Activated CD4-positive, alpha-beta T cell treated with anti-CD3 and anti-CD28 coated beads, Interleukin-10, Interleukin-2, amounts not matched to agents 100 ng/mL and 50 ng/mL, durations not matched to agents 16 hours and 8 hours (primary cell): ENCODE measurements at places on chromosomes 2 and 18.
A peak's percentile ranks its signal among the peaks of the same experiment; 100 is the strongest.

- no peak for DNase-seq
Observed at GRCh38 chr2:140786585-140786984, 1344.2 kb downstream of the LRP1B start.

- DNase-seq: peak; percentile 52
Observed at GRCh38 chr2:105294844-105295481, 34.6 kb downstream of the TGFBRAP1 start.

- no peak for DNase-seq
Observed at GRCh38 chr2:159557437-159558034, 58.8 kb downstream of the BAZ2B start.

GRCh38 chr2:24824966-24825882 is 32.0 kb downstream of the CENPO start:
- peak; percentile 45 for DNase-seq

- DNase-seq: no peak
Observed at GRCh38 chr2:151260573-151261230, 961 bp downstream of the RBM43 start.

- no peak for DNase-seq
Observed at GRCh38 chr2:28709101-28709500, 42.5 kb upstream of the PPP1CB start.

DNA sequence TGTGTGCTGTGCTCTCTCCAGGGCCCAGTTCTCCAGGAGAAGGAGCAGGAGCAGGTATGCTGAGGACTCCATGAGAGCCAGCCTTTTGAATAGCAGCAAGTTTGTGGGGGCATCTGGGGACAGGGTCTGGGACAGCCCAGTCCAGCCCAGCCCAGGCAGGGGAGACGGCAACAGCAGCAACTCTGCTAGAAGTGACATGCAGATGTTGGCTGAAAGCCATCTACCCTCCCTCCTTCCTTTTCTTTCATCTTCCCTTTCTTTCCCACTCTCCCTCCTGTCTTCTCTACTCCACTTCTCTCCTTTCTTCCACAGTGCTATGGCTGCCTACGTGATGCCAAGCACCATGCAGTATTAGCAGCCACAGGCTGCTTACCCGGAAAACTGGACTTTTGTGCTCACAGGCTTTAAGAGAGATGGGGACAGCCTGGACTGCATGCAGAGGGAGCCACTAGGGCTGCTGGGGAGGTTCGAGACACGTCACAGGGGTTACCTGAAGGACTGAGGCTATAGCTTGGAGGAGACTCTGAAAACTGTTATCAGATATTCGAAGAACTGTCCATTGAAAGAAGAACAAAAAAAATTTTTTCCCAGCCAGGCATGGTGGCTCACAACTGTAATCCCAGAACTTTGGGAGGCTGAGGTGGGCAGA is 23.8 kb upstream of the YWHAQ start:
- no peak for DNase-seq

DNA sequence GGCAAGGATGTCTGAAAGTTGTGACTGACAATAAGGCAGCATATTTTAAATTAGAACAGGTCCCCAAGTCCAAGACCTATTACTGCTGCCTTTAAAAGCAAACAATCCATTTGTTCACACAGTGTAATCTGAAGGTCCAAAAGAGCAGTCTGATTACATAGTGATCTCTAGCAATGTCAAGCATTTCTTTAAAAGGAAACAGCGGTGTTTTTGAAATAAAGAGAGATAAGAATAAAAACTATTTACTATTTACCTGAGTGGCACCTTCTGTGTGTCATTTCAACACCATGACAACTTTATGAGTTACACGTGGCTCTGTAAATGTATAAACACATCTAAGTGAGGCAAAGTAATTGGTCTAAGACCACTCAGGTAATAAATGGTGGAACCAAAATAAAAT is 1009.9 kb upstream of the CNTNAP5 start:
- DNase-seq: no peak

DNA sequence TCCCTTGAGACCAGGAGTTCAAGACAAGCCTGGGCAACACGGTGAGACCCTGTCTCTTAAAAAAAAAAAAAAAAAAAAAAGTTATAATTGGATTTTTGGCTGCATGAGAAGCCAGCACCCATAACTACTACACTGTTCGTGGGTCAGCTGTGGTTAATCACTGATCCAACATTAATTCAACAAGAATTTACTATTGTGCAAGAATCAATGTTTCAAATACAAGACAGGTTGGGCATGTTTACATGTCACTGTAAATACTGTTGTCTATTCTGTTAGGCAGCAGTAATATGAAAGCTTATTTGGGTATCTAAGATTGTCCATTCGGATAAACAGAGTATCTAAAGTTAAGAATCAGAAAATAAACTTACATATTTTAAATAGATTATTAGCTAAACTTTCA is 62.3 kb downstream of the ESCO1 start:
- no peak for DNase-seq

- no peak for DNase-seq
Observed at GRCh38 chr2:191846515-191847476, at the start of gene CAVIN2. CAVIN2 (minus strand) TSS chr2:191847088; CDS start chr2:191846925, 163 bp downstream.

DNA sequence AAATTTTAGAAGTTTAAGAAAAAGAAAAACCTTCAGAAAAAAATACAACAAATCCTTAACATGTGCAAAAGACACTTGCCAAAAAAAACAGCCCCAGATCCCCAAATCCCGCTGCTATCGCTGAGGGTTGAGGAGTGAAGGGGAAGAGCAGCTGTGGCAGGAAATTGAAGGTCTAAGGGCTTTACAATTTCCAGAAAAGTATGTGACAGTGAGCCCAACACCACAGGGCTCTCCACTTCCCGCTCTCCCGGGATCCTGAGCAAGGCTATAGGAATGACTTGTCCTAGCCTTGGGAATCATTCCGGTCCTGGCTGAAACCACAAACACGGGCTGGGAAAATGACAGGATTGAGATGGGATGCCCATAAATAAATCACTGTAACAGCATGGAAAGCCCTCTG is 191.4 kb downstream of the TMEM163 start:
- no peak for DNase-seq

DNA sequence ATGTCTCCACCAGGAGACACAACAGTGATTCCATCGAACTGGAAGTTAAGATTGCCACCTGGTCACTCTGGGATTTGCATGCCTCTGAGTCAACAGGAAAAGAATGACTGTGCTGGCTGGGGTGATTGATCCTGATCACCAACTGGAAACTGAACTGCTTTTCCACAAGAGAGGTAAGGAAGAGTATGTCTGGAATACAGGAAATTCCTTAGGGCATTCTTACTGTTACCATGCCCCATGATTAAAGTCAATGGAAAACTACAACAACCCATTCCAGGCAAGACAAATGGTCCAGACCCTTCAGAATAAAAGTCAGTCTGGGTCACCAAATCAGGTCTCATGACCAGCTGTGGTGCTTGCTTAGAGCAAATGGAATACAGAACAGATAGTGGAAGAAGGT is 12.0 kb upstream of the DDX1 start:
- no peak for DNase-seq

GRCh38 chr2:2640371-2640770 is 309.3 kb upstream of the MYT1L start:
- DNase-seq: no peak

- DNase-seq: no peak
Observed at GRCh38 chr2:101803945-101804696, 106.6 kb downstream of the MAP4K4 start.

- no peak for DNase-seq
Observed at GRCh38 chr18:76260941-76261472, 234.0 kb downstream of the ZNF516 start.

- peak; percentile 52 for DNase-seq
Observed at GRCh38 chr18:12750076-12750714, 47.4 kb downstream of the PSMG2 start.

GRCh38 chr2:197136452-197136851 is 174.1 kb downstream of the ANKRD44 start:
- peak; percentile 26 for DNase-seq

- no peak for DNase-seq
Observed at GRCh38 chr18:58057291-58057965, 13.4 kb downstream of the NEDD4L start.

DNA sequence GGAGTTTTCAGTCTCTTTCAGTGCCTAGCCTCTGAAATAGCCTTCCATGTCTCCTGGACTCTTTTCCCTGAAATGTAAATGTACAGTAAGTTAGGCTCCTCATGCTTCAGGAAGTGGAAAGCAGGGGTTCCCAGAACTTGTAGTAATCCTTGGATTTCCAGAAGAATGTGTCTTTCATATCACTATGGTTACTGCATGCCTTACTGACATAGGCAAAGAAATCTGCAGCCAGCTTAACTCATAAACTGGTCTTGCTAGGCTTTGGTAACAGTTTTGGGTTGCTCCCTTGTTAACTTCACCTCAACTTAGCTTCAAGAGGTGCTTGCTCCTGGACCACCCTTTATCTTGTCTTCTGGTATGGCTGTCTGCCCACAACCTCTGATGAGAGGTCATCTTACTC is 686.8 kb upstream of the DDX18 start:
- DNase-seq: no peak

GRCh38 chr2:216857131-216857550 is 2.7 kb downstream of the TNP1 start:
- peak; percentile 46 for DNase-seq

DNA sequence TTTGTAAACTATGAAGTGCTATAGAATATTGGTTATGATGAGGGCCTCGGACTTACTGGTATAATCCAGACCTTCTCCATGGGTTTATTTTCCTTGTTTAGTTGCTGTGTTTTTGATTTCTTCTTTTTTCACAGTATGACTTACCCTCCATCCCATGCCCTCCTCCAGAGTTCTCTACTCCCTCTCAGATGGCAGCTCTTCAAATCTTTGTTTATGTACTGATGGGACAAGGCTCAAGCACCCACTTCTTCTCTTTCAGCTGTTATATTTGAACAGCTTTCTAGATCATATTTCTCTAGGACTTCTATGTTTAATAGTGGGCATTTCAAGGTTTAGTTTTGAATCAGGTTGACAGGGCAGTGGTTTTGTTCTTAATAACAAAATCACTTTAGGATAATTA is 43.9 kb downstream of the CLIP4 start:
- DNase-seq: no peak

- no peak for DNase-seq
Observed at GRCh38 chr2:70870790-70871189, 35.2 kb upstream of the CD207 start.

GRCh38 chr2:2723064-2723463 is 392.0 kb upstream of the MYT1L start:
- no peak for DNase-seq

- no peak for DNase-seq
Observed at GRCh38 chr18:76558881-76559667, 64.0 kb upstream of the ZNF516 start.

GRCh38 chr2:54927751-54928615 is 122.3 kb downstream of the RTN4 start:
- no peak for DNase-seq

- DNase-seq: no peak
Observed at GRCh38 chr2:70930371-70931329, 5.0 kb upstream of the ATP6V1B1 start.

DNA sequence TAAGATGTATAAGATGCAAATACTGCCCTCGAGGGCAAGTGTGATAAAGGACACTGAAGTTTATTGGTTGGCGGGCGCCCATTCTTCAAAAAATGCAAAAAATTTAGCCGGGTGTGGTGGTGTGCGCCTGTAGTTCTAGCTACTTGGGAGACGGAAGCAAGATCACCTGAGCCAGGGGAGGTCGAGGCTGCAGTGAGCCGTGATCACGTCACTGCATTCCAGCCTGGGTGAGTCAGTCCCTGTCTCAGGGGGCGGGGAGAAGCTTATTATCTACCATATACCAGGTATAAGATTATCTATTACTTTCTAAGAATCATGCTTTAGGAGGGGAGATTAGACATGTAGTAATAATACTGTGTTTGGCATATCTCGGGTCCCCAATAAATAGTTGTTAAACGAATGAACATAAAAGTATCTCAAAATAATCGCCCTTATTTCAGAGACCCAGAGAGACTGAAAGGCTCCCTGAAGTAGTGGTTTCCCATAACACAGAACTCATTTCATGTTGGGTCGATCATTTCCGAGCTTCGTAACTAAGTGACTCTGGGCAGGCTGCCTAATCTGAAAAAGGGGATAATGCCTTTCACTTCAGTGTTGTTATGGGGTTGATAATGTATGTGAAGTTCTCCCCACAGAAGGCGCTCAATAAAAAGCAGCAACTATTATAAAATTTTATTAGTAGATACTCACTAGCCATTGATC is 1.2 kb upstream of the SELENOI start:
- DNase-seq: peak; percentile 26

DNA sequence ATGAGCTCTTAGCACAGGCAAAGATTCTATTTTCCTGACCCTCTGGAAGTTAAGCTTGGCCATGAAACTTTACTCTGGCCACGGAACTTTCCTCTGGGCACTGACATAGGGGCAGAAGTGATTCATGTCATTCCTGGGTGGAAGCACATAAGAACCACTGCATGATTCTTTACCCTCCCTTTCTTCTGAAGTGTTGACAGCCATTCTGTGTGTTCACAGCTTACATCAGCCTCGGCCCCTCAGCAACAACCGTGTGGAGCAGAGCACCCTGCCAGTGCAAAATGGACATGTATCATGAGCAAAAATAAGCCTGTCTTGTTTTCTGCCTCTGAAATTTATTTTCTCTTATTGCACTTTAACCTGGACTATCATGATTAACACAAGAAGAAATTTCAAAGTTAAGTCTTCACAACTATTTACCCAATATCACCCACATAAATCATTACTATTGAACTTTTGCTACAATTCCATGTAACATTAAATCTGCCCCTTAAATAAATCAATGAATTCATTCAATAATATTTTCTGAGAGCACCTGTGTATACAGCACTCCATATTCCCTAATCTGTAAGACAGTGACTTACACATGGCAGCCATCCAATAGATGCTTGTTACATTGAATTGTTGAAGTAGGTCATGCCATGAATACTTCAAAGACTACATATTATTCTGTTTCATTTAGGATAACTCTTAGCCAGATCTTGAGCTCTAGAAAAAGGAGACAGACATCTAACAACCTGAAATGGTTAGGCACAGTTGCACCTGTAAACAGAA is 531.9 kb downstream of the IRS1 start:
- no peak for DNase-seq

GRCh38 chr2:167404627-167405284 is 516.5 kb downstream of the XIRP2 start:
- DNase-seq: no peak

- DNase-seq: no peak
Observed at GRCh38 chr2:162704496-162704895, 134.1 kb downstream of the KCNH7 start.

GRCh38 chr2:48165070-48165753 is 258.9 kb upstream of the FBXO11 start:
- DNase-seq: no peak

GRCh38 chr2:10064932-10065772 is 15.1 kb downstream of the CYS1 start:
- DNase-seq: no peak

- DNase-seq: no peak
Observed at GRCh38 chr18:37729716-37730115, 164.1 kb upstream of the CELF4 start.
